Central memory CD8-positive, alpha-beta T cell (primary cell): ENCODE measurements at places on chromosomes 7 and 10.

DNA sequence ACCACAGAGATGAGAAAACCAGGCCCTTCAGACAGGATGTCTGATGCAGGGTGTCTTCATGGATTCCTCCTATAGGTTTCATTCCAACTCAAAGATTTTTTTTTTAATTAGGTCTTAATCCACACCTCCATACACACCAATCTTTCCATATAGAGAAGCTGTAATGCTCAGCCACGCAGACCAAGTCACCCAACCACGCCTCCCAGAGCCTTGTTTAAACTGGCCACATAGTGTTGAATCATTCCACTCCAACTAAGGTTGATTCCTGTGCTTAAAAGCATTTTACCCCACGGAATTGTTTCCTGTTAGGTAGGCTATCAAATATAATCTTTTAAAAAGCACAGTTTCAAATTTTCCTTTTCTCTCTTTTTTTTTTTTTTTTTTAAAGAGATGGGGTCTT, 153.6 kb downstream of the TYW1B start:
- no peak overlapping the region for H3K4me3 ChIP-seq
- H3K4me1 ChIP-seq = no peaks in the 10 kb centered on the region
- H3K27me3 ChIP-seq = no peaks in the 10 kb centered on the region
- DNase-seq = no peak

GRCh38 chr10:14949291-14949690, 4.6 kb downstream of the DCLRE1C start:
- H3K36me3 ChIP-seq = peaks cover 39% of the 10 kb centered on the region
- H3K27me3 ChIP-seq = no peaks in the 10 kb centered on the region
- peaks cover 44% of the 10 kb centered on the region for H3K4me1 ChIP-seq
- no peak overlapping the region for H3K27ac ChIP-seq
- DNase-seq = no peak

GRCh38 chr10:52451817-52452216, 137.7 kb downstream of the DKK1 start:
- no peak overlapping the region for H3K4me3 ChIP-seq
- H3K27ac ChIP-seq = no peak overlapping the region
- no peaks in the 10 kb centered on the region for H3K36me3 ChIP-seq

DNA sequence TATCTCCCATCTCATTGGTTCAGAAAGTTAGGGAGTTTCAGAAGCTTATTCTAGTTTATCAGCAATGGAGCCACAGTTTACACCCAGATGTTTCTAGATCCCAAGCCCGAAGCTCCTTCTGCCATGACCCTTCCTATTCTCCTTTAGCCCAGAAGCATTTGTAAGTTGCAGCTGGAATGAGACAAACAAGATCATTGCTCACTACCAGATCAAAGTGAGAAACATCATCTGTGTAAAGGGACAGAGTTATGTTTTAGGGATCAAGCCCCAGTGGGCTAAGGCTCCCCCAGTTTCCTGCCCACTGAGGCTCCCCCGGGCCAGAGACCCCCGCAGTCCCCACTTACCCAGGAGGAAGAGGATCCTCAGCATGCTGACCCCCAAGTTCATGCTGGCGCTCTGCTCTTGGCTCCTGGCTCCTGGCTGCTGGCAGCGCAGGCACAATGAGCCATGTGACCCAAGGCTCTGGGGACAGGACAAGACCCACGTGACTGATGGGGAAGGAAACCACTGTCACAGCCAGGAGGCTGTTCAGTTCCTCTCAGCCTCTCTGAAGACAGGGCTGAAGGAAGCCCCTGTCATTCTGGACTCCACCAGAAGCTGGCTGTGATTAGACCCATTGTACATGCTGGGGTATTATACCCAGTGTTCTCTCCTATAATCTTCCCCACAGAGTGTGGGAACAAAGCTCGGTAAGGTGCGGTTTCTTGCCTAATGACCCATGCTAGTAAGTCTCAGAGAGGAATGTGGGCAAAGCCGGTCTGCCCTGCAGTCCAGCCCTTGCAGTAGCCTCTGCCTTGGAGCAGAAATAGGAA, at the start of gene TMEM273:
Gene TMEM273 (minus strand): TSS at position 442 of the 812 bp plus-strand sequence. CDS start 55 bp downstream, at position 387.
- H3K4me1 ChIP-seq = peaks cover 58% of the 10 kb centered on the region
- DNase-seq = no peak
- no peaks in the 10 kb centered on the region for H3K27me3 ChIP-seq
- H3K27ac ChIP-seq = peak within 1 kb of the TSS; percentile 59
- no peaks in the 10 kb centered on the region for H3K36me3 ChIP-seq

DNA sequence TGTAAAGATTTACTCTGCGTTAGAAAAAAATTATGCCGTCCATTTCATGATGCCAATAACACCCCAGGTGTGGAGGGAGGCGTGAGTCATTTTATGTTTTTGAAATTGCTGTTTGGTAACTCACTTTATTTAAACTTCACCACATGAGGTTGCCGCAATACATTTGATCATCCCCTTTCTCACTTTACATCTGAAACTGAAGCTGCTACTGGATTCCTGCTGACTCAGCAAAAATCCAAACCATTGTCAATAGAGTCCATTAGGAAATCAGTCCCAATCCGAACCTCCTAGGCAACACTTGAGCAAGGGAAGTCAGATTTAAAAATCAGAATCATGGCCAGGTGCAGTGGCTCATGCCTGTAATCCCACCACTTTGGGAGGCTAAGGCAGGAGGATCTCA, 136.6 kb upstream of the SVIL start:
- H3K27ac ChIP-seq = no peak overlapping the region
- DNase-seq = no peak
- H3K36me3 ChIP-seq = no peaks in the 10 kb centered on the region
- H3K4me3 ChIP-seq = no peak overlapping the region

- peaks cover 52% of the 10 kb centered on the region for H3K4me1 ChIP-seq
- H3K27me3 ChIP-seq = no peaks in the 10 kb centered on the region
These were observed 1.5 kb upstream of the INSIG1 start for GRCh38 chr7:155296006-155296787.

DNA sequence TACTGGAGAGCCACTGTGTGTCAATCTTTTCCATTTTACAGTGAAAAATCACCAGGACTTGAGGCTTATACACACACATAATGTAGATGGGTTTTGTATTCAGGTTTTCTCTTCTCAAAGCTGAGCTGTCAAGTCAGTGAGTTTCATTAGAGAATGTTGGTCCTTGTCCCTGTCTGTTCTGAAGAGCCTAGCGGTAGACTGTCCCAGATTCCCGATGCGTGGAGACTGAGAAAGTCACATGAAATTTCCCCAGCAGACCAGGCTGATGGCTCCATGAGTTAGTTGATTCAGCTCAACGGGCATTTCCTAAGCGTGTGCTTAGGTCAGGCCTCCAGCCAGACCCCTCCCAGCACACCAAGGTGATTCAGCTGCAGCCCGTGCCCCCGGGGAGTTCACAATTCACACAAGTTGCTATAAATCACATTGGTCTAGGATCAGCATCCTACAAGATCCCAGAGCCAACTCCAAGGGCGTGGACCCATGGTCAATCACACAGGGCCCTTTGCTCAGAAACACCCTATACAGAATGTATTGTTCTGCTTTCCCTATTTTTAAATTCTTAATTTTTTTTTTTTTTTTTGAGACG, 17.2 kb downstream of the CHST15 start:
- no peak for DNase-seq
- peaks cover 45% of the 10 kb centered on the region for H3K27me3 ChIP-seq
- no peaks in the 10 kb centered on the region for H3K4me1 ChIP-seq
- no peak overlapping the region for H3K27ac ChIP-seq

DNA sequence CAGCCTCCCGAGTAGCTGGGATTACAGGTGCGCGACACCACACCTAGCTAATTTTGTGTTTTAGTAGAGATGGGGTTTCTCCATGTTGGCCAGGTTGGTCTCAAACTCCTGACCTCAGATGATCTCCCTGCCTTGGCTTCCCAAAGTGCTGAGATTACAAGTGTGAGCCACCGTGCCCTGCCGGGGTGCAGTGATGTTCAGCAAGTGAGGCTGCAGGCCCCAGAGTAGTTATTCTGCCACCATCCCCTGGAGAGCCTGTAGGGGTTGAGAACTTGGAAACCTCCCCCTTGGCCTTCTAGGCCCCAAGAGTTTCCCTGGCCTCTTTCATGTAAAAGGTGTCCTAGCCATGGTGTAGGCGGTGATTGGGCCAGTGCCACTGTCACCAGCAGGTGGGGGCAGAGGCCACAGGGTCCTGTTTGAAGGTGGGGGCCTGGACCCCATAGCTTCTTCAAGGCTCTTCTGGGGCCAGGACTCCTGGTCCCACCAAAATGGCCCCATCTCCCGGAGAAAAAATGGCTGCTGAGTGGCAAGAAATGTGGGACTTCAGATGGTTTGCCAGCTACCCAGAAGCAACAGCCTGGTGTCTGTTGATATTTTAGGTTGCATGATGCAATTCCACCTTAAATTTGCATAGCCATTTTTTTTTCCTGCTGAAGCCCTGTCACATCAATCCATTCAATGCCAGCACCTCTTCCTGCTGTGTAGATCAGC, 25.5 kb upstream of the INMT start:
- peak overlapping the region; percentile 33 for H3K27ac ChIP-seq
- peaks cover 2% of the 10 kb centered on the region for H3K36me3 ChIP-seq
- no peak for DNase-seq
- peak overlapping the region; percentile 82 for H3K4me3 ChIP-seq
- peaks cover 44% of the 10 kb centered on the region for H3K4me1 ChIP-seq

- peaks cover 2% of the 10 kb centered on the region for H3K36me3 ChIP-seq
- peaks cover 32% of the 10 kb centered on the region for H3K27me3 ChIP-seq
- no peak for DNase-seq
- no peak overlapping the region for H3K4me3 ChIP-seq
- no peak overlapping the region for H3K27ac ChIP-seq
These were observed 34.3 kb upstream of the TMEM26 start for GRCh38 chr10:61487506-61487905.

DNA sequence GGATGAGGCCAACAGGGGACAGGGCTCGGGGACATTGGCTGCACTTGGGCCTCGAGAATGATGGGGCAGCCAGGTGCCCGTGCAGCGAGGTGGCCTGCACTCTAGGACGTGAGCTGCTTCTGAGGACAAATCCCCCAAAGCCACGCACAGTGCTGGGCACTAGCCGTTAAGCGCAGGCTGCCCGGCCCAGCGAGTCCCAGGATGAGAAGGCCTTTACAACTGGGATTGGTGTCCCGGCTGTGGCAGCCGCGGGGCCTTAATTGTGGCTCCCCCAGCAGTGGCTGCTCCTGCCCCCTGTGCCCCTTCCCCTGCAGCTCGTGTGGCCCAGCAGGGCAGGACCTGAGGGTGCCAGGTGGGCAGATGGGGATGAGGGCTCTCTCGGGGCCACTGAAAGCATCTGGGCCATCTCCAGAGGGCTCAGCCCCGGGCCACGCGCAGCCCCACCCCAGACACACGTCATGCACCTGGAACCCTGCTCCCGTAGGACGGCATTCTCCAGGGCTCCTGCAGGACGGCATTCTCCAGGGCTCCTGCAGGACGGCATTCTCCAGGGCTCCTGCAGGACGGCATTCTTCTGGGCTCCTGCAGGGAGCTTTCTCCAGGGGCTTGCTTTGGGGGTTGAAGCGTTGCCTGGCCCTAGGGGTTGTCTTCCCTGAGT, 6.6 kb downstream of the PWWP2B start:
- peaks cover 14% of the 10 kb centered on the region for H3K36me3 ChIP-seq
- no peak overlapping the region for H3K27ac ChIP-seq
- H3K4me3 ChIP-seq = no peak overlapping the region
- no peak for DNase-seq
- H3K4me1 ChIP-seq = peaks cover 20% of the 10 kb centered on the region
- H3K27me3 ChIP-seq = no peaks in the 10 kb centered on the region

GRCh38 chr7:99840136-99840869, 12.5 kb downstream of the CYP3A43 start:
- no peak for DNase-seq
- peaks cover 14% of the 10 kb centered on the region for H3K27me3 ChIP-seq
- H3K4me3 ChIP-seq = no peak overlapping the region
- H3K4me1 ChIP-seq = no peaks in the 10 kb centered on the region
- no peaks in the 10 kb centered on the region for H3K36me3 ChIP-seq

DNA sequence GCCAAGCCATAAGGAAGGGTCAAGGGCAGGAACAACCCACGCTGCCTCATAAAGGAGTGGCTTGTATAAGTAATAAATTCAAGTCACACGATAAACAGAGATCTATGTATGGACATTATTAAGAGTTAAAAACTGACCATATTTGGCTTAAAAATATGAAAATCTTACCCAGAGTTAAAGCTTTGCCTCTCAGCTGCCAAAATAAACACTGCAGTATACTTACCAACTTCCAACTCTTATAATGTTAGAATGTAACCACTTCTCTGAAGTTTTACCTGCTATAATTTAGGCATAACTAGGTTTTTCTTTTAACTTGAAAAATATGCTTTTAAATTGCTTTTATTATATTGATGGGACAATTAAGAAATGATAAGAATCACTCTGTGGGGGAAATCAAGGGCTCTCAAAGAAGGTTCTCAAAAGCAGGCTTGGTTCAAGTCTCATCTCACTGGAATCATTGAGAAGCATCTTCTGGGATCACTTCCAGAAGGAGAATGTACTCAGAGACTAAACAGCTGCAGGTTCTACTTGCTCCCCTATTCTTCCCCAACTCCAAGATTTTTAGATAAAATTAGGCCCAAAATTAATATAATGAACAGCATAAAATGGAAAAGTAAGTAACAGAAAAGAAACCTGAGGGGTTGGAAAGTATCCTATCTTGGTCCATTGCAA, 16.1 kb upstream of the CAV2 start:
- H3K4me1 ChIP-seq = peaks cover 3% of the 10 kb centered on the region
- H3K36me3 ChIP-seq = no peaks in the 10 kb centered on the region
- H3K4me3 ChIP-seq = no peak overlapping the region
- H3K27me3 ChIP-seq = peaks cover 11% of the 10 kb centered on the region
- no peak for DNase-seq

- H3K36me3 ChIP-seq = peaks cover 18% of the 10 kb centered on the region
- H3K4me1 ChIP-seq = no peaks in the 10 kb centered on the region
- H3K27ac ChIP-seq = no peak overlapping the region
- DNase-seq = no peak
- no peak overlapping the region for H3K4me3 ChIP-seq
These were observed 21.1 kb downstream of the CRPPA start for GRCh38 chr7:16399916-16400892.

DNA sequence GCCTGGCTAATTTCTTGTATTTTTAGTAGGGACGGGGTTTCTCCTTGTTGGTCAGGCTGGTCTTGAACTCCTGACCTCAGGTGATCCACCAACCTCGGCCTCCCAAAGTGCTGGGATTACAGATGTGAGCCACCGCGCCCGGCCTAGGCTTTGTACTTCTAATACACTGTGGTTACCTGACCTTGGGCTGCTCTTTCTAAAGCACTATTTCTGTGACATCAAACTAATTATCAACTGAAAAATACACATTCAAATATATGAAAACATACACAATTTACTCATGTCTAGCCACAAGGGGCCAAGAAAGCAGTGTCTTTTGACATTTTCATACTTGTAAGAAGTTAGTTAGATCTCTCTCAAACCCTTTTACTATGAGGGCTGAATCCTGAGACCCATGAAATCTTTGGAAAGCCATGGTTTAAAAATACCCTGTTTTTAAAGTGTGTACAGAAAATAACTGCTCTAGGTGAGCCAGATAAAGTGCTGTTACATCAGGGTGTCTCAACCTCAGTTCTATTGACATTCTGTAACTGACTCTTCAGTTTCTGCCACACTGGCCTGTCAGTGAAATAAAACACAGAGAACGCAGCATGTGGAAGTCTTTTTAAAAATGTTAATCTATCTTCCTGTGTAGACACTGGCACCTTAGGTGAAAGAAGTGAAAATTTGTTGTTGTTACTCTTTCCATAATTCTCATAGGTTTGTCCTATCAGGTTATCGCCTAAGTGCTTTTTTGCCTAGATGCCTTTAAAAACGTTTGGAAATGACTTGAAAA, 58.8 kb downstream of the CREM start:
- DNase-seq = no peak
- no peak overlapping the region for H3K4me3 ChIP-seq
- peak overlapping the region; percentile 19 for H3K27ac ChIP-seq
- H3K4me1 ChIP-seq = no peaks in the 10 kb centered on the region
- peaks cover 3% of the 10 kb centered on the region for H3K36me3 ChIP-seq
- H3K27me3 ChIP-seq = no peaks in the 10 kb centered on the region
